ENCODE measurements at places on chromosomes 7 and 10. TPM values are rescaled to one million over a fixed set of nuclear protein-coding genes. Genes with fewer than 3 reads are reported as not detected.

Gene ZNF479
- not detected for polyA plus RNA-seq

Gene NPFFR1
- not detected for polyA plus RNA-seq

Gene TAS2R5
- polyA plus RNA-seq, result 2.0 TPM

Gene EEPD1
- polyA plus RNA-seq, result 2.6 TPM

Gene VIPR2
- polyA plus RNA-seq, result not detected

Gene PTEN
- 11.7 TPM for polyA plus RNA-seq

Gene GPAM
- 7.4 TPM for polyA plus RNA-seq

Gene CNPY1
- not detected for polyA plus RNA-seq

Gene AGAP6
- 9.9 TPM for polyA plus RNA-seq

Gene TFR2
- 0.07 TPM for polyA plus RNA-seq

Gene ARHGAP22
- 8.7 TPM for polyA plus RNA-seq

Gene ZNF425
- 1.8 TPM for polyA plus RNA-seq

Gene MYOF
- polyA plus RNA-seq, result 174 TPM

Gene ADIRF
- polyA plus RNA-seq, result 157 TPM

Gene TMEM184A
- polyA plus RNA-seq, result 15.6 TPM

Gene MKX
- 0.01 TPM for polyA plus RNA-seq

Gene LRGUK
- polyA plus RNA-seq, result 0.45 TPM

Gene H2BK1
- polyA plus RNA-seq, result not detected

Gene LRMDA
- polyA plus RNA-seq, result not detected

Gene HOGA1
- 0.49 TPM for polyA plus RNA-seq

Gene GIMAP8
- polyA plus RNA-seq, result 0.26 TPM

Gene SBDS
- 146 TPM for polyA plus RNA-seq

Gene ANKRD61
- 0.22 TPM for polyA plus RNA-seq

Gene TMEM270
- polyA plus RNA-seq, result not detected

Gene RBM20
- 0.04 TPM for polyA plus RNA-seq

Gene MOGAT3
- polyA plus RNA-seq, result not detected

Gene HECW1
- not detected for polyA plus RNA-seq

Gene RHEB
- polyA plus RNA-seq, result 67.2 TPM

Gene ACBD7
- polyA plus RNA-seq, result not detected

Gene SVOPL
- not detected for polyA plus RNA-seq

Gene SPRN
- polyA plus RNA-seq, result 0.02 TPM

Data from keratinocyte (primary cell).